ENCODE measurements at places on chromosomes 2 and 18. TPM values are rescaled to one million over a fixed set of nuclear protein-coding genes. Genes with fewer than 3 reads are reported as not detected.

HOXD8 gene
- not detected for total RNA-seq

SCN2A gene
- under 0.01 TPM for total RNA-seq

DPY30 gene
- 9.3 TPM for total RNA-seq

HNMT gene
- 42.2 TPM for total RNA-seq

SERPINB3 gene
- total RNA-seq, result not detected

SERTAD2 gene
- total RNA-seq, result 45.4 TPM

EGR4 gene
- 0.52 TPM for total RNA-seq

PSMA8 gene
- total RNA-seq, result 0.42 TPM

CYP1B1 gene
- 7.9 TPM for total RNA-seq

ABCB11 gene
- total RNA-seq, result 0.42 TPM

ANKMY1 gene
- 24.1 TPM for total RNA-seq

UGT1A8 gene
- not detected for total RNA-seq

GLI2 gene
- total RNA-seq, result not detected

GPATCH11 gene
- 7.2 TPM for total RNA-seq

RUFY4 gene
- total RNA-seq, result 1.0 TPM

DSG2 gene
- 0.21 TPM for total RNA-seq

MERTK gene
- 3.7 TPM for total RNA-seq

SCG2 gene
- 0.42 TPM for total RNA-seq

CNTNAP5 gene
- not detected for total RNA-seq

PCGF1 gene
- total RNA-seq, result 12.1 TPM

CTNNA2 gene
- total RNA-seq, result not detected

PTPRN gene
- total RNA-seq, result 1.3 TPM

TMEM178A gene
- not detected for total RNA-seq

UGT1A5 gene
- not detected for total RNA-seq

RTP5 gene
- total RNA-seq, result 0.21 TPM

CNNM4 gene
- 5.5 TPM for total RNA-seq

TGFA gene
- total RNA-seq, result 0.63 TPM

GRB14 gene
- 2.0 TPM for total RNA-seq

MEP1B gene
- not detected for total RNA-seq

PARD6G gene
- total RNA-seq, result 0.73 TPM

PRKCE gene
- 13.6 TPM for total RNA-seq

ANKRD30BL gene
- total RNA-seq, result not detected

MITD1 gene
- total RNA-seq, result 16.2 TPM

SH3RF3 gene
- total RNA-seq, result 2.2 TPM

ALS2 gene
- 6.2 TPM for total RNA-seq

RPRM gene
- 0.10 TPM for total RNA-seq

ANKRD53 gene
- total RNA-seq, result 0.10 TPM

MPPE1 gene
- total RNA-seq, result 30.7 TPM

NAT8 gene
- total RNA-seq, result not detected

RESP18 gene
- total RNA-seq, result not detected

RNF152 gene
- 0.73 TPM for total RNA-seq

REG3A gene
- total RNA-seq, result not detected

TFPI gene
- total RNA-seq, result 6.9 TPM

DNAH7 gene
- 0.10 TPM for total RNA-seq

ALK gene
- total RNA-seq, result not detected

SLC5A7 gene
- total RNA-seq, result under 0.01 TPM

ABCA12 gene
- not detected for total RNA-seq

C18orf54 gene
- total RNA-seq, result 0.42 TPM

CRYGC gene
- total RNA-seq, result not detected

TLX2 gene
- total RNA-seq, result 0.10 TPM

STARD6 gene
- total RNA-seq, result not detected

BCL11A gene
- 11.2 TPM for total RNA-seq

FAM237A gene
- total RNA-seq, result not detected

C2orf69 gene
- 19.7 TPM for total RNA-seq

TMEM163 gene
- total RNA-seq, result 0.63 TPM
